Activated T-helper 2 cell treated with anti-CD3 and anti-CD28 coated beads, Interferon-gamma antibody, Interleukin-2, Interleukin-4, amounts not matched to agents 10 μg/mL and 5 μg/mL and 100 μg/mL, durations not matched to agents 14 hours and 24 hours and 36 hours (primary cell): ENCODE measurements at places on chromosomes 7 and 10. TPM values are rescaled to one million over a fixed set of nuclear protein-coding genes. Genes with fewer than 3 reads are reported as not detected.

The FOXI2 gene
- total RNA-seq = not detected in 2 replicates

The GPR15LG gene
- not detected in 2 replicates for total RNA-seq

The NOBOX gene
- not detected in 2 replicates for total RNA-seq

The AGR2 gene
- total RNA-seq = not detected in 2 replicates

The SLC26A3 gene
- total RNA-seq = not detected in 2 replicates

The GPR146 gene
- 5.6 and 6.7 TPM in 2 replicates for total RNA-seq

The SMNDC1 gene
- total RNA-seq = 40.2 and 43.1 TPM in 2 replicates

The CLDN12 gene
- 7.1 and 7.2 TPM in 2 replicates for total RNA-seq

The ZC3HAV1L gene
- total RNA-seq = 38.2 and 39.4 TPM in 2 replicates

The RASSF4 gene
- total RNA-seq = 0.66 and 1.7 TPM in 2 replicates

The CRHR2 gene
- not detected in 2 replicates for total RNA-seq

The CPED1 gene
- not detected in 2 replicates for total RNA-seq

The STRIP2 gene
- 73.4 and 73.5 TPM in 2 replicates for total RNA-seq

The FBXL13 gene
- total RNA-seq = 0.41 and 0.76 TPM in 2 replicates

The PAOX gene
- total RNA-seq = 11.9 and 13.2 TPM in 2 replicates

The INHBA gene
- 0.97 and 1.0 TPM in 2 replicates for total RNA-seq

The NXPH1 gene
- not detected in 2 replicates for total RNA-seq
